ENCODE measurements at places on chromosomes 16 and 17.

DNA sequence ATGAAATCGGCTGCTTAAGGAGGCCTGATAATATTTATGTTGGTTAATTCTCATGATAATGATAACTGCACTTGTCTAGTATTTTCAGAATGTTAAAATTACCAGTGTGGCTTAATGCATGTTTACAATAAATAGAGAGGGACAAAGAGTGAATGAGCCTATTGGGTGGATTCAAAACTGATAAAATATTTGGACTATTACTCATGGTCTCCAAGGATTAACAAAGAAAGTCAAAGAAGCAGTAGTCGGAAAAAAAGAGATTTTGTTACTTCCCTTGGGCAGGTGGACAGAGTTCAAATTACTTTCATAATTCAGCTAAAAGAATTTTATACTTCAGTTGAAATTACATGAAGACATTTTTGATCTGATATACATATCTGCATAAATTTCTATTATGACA is 258.2 kb upstream of the PMFBP1 start:
- no peak for DNase-seq

GRCh38 chr17:75848523-75849278 is 4.5 kb upstream of the UNC13D start:
- peak; percentile 53 for DNase-seq

DNA sequence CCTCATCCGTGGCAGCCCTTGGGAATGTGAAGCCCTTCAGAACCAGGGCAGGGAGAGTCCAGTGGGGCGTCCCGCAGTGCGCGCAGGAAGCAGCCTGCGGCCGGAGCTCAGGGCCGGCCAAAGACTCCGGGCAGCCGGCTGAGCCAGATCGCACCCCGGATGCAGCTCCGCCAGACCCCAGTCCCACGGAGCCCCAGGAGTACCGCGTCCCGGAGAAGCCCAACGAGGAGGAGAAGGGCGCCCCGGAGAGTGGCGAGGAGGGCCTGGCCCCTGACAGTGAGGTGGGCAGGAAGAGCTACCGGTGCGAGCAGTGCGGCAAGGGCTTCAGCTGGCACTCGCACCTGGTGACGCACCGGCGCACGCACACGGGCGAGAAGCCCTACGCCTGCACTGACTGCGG is 6.9 kb downstream of the ZNF205 start:
- DNase-seq: no peak

- no peak for DNase-seq
These were observed 9.7 kb upstream of the RSKR start for GRCh38 chr17:28623696-28624095.

GRCh38 chr16:86826941-86827340 is 248.6 kb downstream of the FOXL1 start:
- DNase-seq: no peak

- DNase-seq: no peak
These were observed 45.8 kb upstream of the ETV4 start for GRCh38 chr17:43591779-43592562.

- no peak for DNase-seq
These were observed 6.3 kb downstream of the GAN start for GRCh38 chr16:81321039-81321438.

GRCh38 chr17:82531431-82531881 is 11.9 kb downstream of the FOXK2 start:
- no peak for DNase-seq

DNA sequence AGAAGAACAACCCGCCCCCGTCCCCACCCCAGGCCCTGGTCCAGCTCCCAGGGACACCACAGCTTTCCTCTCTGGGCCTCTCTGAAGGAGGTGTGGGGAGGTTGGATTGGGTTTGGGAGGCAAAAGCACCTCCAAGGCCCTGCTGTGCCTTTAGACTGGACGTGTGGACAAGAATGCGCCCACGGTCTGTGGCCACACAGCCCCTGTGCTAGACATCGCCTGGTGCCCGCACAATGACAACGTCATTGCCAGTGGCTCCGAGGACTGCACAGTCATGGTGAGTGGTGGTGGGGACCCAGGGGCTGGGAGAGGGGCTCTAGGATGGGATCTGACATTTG is 3.0 kb downstream of the CORO1A start:
- no peak for DNase-seq

Data from CD14-positive monocyte (primary cell).